ENCODE measurements at places on chromosomes 5 and 9. TPM values are rescaled to one million over a fixed set of nuclear protein-coding genes. Genes with fewer than 3 reads are reported as not detected.

SNCAIP gene
- total RNA-seq: 3.2 TPM

C5orf34 gene
- 0.35 TPM for total RNA-seq

SPEF2 gene
- total RNA-seq: 2.8 TPM

IL7R gene
- total RNA-seq: 4.2 TPM

F2RL2 gene
- 0.39 TPM for total RNA-seq

NTRK2 gene
- 20.6 TPM for total RNA-seq

SET gene
- total RNA-seq: 191 TPM

SPATA9 gene
- 0.47 TPM for total RNA-seq

DNA sequence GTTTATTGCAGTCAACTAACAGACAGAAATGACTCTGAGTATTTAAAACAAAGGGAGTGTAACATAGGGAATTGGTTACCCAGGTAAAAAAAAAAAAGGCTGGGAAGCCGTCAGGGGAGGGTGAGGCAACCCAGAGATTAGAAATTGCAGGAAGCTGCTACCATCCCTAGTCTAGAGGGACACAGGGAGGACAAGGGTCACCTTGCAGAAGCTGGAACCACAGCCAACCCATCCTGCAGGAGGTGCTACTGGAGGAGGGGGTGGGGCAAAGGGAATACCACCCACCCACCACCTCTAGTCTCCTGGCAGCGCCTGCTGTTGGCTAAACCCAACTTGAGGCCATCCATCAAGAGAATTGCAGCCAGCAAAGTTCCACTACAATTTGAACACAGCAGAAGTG lies 6.5 kb downstream of the CAST start:
- no peak for DNase-seq

GRCh38 chr9:134656334-134657006 lies 14.9 kb downstream of the COL5A1 start:
- DNase-seq: no peak

DNA sequence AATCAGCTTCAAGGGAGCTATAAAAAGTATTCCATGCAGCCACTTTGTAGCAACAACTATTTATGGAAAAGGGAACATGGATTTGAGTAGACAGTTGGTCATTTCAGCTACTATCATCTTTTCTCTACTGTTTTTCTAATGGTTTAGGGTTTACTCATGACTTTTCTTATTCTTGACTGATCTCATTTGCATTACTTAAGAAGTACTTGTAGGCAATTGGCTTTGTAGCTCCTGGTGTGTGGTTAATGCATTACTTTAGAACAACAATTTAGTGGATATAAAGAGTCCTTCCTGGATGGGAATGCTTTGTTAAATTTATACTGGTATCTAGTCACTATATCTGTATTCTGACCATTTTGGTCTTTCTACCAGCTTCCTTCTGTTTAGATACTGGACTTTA lies 59.8 kb upstream of the NTRK2 start:
- DNase-seq: no peak

GRCh38 chr5:125310749-125311148 lies 564.3 kb upstream of the ZNF608 start:
- no peak for DNase-seq

GRCh38 chr5:171387970-171388815 lies 544 bp downstream of the NPM1 start:
- DNase-seq: peak; percentile 82

- DNase-seq: no peak
These were observed 62.8 kb downstream of the RAPGEF1 start for GRCh38 chr9:131677049-131677443.

DNA sequence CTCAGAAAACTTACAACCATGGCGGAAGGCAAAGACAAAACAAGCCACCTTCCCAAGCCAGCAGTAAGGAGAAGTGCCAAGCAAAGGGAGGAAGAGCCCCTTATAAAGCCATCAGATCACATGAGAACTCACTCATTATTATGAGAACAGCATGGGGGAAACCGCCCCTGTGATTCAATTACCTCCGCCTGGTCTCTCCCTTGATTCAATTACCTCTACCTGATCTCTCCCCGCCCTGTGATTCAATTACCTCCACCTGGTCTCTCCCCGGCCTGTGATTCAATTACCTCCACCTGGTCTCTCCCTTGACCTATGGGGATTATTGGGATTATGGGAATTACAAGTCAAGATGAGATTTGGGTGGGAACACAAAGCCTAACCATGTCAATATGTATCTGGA lies 467.3 kb upstream of the FTMT start:
- DNase-seq: no peak

- DNase-seq: peak; percentile 53
These were observed 1.1 kb upstream of the ANXA2R start for GRCh38 chr5:43041110-43041668.
